ENCODE measurements at places on chromosomes 7 and 10. TPM values are rescaled to one million over a fixed set of nuclear protein-coding genes. Genes with fewer than 3 reads are reported as not detected.
A peak's percentile ranks its signal among the peaks of the same experiment; 100 is the strongest.

Gene GTF2IRD1
- total RNA-seq = 2.0 TPM

Gene TWIST1
- not detected for total RNA-seq

Gene PYROXD2
- total RNA-seq = 3.9 TPM

Gene BTRC
- 14.0 TPM for total RNA-seq

Gene NOS3
- total RNA-seq = 6.1 TPM

Gene CALML3
- not detected for total RNA-seq

DNA sequence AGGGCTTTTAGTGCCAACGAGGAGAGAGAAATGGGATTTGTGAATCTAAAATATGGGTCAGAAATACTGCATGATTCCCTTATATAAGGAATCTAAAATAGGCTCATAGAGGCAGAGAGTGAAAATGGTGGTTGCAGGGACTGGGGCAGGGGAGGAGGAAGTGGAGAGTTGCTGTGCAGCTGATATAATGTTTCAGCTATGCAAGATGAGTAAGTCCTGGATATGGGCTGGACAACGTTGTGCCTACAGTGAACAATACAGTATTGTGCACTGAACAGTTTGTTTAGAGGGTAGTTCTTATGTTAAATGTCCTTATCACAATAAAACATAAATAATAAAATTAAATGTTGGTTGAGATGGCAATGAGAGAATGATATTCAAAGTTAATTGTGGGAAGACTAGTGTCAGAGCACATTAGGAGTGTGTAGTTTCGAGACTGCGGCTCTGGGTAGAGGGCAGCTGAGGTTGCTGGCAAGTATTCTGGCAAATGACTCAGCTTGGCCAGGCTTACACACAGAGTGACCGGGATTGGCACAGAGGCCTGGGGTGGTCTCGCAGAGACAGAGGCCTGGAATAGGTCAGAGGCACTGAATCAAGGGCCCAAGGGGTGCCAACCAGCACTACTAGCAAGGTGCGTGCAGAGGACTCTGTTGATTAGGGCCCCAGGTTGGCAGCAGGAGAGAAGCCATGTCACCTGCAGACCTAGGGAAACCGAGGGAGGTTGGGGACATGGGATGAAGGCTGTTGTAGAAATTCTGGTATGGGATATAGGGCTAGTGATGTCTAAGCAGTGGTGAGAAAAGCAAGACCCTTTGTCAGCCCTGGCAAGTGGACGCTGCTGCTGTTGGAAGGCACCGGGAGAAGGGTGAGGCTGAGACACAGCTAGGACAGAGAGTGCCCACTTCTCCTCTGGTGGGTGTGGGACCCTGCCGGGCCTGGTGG, 2.8 kb upstream of the DEPP1 start:
- DNase-seq = no peak

DNA sequence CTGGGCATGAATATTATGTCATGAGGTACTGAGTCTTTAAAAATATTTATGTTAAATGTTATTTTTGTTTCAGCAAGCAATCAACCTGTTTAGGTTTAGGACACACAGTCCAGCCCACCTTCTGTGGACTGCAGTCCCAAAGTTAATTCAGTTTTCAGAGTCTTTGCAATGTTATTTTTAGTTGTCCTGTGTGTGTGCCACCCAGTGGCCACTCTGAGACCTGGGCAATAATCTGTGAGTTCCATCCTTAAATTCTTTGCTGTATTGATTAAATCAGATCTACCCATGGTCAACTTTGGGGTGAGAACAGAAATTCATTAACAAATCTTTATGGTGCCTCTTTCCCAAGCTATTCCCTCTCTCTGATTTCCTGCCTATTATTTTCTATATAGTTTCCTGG, 415.1 kb downstream of the CCSER2 start:
- DNase-seq = no peak

GRCh38 chr7:50037086-50037485, 56.0 kb downstream of the ZPBP start:
- no peak for DNase-seq

GRCh38 chr7:52956379-52956915, 79.0 kb upstream of the POM121L12 start:
- DNase-seq = no peak

DNA sequence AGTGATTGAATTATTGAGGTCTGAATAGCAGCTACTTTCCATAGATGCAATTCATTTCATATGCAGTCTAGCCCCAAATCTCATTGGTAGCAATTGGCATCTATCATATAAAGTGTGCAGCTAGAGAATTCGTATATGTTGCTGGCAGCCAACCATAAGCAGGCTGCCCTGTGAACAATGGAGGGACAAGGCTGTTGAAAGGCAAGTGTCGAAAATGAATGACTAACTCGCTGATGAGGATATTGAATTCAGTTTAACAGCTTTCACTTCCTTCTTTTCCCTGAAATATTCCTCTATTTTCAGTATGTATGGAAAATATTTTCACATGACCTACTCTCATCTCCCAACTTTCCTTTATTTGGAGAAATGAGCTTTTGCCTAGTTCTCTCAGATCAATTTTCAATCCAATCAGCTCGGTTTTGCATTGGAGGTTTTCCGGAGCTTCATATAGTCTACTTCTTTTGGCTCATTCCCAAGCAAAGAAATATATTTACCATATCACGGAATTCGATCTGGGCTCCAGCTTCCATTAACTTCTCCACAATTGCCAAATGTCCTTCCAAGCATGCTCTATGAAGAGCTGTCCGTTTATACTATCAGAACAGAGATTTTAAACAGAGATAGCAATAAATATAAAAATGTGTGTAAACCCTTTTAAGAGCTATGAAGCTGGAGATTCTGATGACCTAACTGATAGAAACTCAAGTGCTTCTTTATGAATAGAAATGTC, 3.5 kb downstream of the ANKRD1 start:
- DNase-seq = no peak

DNA sequence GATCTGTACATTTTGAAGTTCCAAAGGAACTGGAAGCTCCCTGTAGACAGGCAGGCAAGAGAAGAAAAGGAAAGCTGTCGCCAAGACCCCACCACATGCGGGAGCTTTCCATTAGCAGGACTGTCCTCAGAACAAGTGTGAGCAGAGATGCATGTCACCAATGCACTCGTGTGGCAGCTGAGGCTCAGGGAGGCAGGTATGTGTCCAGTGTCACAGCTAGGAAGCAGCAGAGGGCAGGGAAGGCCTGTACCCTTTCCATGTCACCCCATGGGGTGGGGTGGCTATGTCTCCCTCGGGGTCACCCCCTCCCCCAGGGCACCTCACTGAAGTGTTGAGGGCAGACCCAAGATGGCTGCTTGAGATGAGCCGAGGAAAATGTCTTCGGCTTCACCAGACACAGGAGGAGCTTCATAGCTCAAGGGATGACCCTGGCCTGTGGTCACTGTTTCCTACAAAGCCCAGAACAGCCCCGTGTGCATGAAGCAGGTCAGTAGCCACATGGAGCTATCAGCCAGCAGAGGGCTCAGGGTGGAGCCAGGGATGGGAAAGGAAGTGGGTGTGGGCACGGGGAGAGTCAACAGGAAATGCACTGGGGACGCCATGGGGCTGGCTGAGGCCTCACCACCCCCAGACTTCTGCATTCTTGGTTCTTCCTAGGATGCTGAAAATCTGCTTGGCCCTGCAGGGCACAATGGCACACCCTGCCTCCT, 96.6 kb downstream of the FAM53B start:
- peak; percentile 60 for DNase-seq

DNA sequence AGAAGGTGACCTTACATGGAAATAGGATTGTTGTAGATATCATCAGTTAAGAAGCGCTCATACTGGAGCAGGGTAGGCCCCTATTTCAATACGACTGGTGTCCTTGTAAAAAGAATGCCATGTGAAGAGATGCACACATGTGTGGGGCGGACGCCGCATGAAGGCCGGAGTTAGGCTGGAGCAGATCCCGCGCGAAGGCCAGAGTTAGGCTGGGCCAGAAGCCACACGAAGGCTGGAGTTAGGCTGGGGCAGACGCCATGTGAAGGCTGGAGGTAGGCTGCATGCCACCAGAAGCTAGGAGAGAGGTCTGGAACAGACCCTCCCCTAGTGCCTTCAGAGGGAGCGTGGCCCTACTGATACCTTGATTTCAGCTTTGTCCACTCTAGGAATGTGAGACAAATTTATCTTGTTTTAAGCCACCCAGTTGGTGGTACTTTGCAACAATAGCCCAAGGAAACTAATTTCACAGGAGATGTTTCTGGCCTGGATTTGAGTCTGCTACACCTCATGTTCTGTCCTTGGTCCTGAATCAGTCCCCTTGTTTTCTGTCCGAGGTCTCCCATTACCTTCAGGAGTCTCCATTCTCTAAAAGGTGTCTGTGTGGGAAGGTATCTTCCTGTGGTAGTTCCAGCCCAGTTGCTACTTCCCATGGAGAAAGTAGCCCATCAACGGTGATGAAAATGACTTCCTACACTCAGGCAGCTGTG, 585.8 kb downstream of the LRMDA start:
- no peak for DNase-seq

DNA sequence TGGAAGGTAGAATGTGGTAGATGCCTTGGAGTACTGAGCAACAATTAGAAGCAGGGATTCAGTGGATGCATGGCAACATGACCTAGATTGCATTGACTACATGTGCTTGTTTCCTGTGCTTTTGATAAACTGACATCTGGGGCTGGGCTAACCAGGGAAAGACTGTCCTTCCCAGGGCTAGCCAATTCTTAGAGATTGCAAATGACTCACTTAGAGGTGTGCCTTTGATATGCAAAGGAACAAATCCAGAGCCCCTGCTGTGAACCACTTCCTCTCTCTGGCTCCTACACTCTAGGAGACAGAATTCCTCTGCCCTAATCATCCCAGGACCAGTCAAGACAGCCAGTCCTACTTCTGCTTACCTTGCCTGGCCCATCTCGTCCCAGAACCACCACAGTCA, 651.5 kb downstream of the LRMDA start:
- no peak for DNase-seq

- no peak for DNase-seq
Observed at GRCh38 chr7:121313220-121313792, 15.5 kb upstream of the WNT16 start.

- no peak for DNase-seq
Observed at GRCh38 chr7:29468196-29468595, 95.4 kb upstream of the PRR15 start.

- peak; percentile 22 for DNase-seq
Observed at GRCh38 chr7:26664735-26665416, 199.5 kb downstream of the SKAP2 start.

DNA sequence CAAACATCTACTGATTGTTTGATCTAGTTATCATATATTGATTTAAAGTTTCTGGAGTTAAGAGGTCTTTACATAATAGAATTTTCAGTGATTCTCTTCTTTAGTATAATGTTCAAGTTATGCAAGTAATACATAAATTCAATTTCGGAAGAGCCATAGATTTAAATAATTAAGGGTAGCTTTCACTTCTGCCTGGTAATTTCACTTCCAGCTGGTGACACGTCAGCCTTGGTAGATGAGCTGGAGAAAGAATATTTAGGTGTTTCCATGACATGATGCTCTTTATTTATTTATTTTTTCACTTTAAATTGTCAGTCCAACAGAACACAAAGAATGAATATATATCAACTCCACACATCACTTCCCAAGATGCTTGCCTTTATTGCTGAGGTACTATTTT, 5.2 kb upstream of the OTUD1 start:
- DNase-seq = no peak

DNA sequence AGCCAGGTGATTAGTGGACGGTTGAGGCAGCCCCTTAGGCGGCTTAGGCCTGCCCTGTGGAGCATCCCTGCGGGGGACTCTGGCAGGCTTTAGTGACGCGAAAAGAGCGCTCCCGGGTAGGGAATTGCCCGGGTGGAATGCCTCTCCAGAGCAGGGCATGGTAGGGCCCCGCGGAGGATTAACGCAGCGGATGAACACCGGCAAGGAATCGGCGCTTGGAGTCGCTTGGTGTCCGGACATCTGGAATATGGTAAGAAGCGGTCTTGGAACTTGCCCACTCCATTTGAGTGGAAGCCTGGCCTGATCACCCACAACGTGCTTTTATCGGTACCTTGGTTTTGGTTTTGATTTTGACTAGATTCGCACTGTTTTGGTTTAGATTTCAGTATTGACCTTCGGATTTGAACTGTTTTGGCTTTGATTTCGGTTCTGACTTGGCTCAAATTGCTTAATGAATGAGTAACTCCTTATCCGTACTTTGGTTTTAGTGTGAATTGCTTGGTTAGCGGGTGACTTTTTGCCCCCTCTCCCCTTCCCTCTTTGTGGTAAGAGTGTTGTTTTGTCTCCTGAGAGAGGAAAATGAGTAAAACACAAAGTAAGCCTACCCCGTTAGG, 24.2 kb upstream of the CHST3 start:
- no peak for DNase-seq

DNA sequence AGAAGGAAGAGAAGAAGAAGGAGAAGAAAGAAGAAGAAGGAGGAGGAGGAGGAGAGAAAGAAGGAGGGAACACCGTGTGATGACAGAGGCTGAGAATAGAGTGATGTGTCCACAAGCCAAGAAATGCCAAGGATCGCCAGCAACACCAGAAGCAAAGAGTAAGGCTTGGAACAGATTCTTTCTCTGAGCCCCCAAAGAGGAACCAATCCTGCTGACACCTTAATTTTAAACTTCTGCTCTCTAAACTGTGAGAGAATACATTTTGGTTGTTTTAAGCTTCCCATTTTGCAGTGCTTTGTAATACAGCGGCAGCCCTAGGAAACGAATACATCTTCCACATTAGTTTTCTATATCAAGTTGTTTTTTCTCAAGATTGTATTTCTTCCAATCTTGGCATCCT, 13.9 kb upstream of the WNT8B start:
- no peak for DNase-seq

GRCh38 chr7:24773646-24774045, 16.4 kb upstream of the GSDME start:
- DNase-seq = no peak

DNA sequence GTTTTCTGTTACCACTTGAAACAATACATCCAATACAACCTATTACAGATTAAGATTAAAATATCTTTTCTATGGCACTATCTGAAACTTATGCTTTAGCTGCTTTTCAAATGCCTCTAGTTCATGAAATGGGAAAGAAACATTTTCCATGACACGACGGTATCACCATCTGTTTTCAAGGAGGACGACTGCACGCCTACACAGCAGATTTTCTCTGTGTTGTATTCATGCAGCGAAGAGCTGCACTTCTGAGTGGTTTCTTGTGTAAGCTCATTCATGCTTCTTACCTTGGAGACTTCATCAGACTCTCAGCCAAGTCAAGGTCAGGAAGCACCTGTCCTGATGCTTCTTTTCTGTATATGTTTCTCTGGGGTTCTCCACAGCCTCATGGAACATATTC, 179.2 kb downstream of the DYNC1I1 start:
- DNase-seq = no peak

GRCh38 chr10:88045656-88046415, 182.4 kb downstream of the PTEN start:
- DNase-seq = no peak

- DNase-seq = no peak
Observed at GRCh38 chr10:104515678-104516199, 125.4 kb upstream of the SORCS3 start.

Data from activated naive CD8-positive, alpha-beta T cell treated with anti-CD3 and anti-CD28 coated beads for 36 hours (primary cell).